ENCODE measurements at places on chromosomes 7 and 10.

- no peak for DNase-seq
These were observed 70.2 kb upstream of the CCDC71L start for GRCh38 chr7:106731187-106731586.

GRCh38 chr10:88979153-88979562 is 11.4 kb upstream of the FAS start:
- DNase-seq = peak; percentile 63

GRCh38 chr7:26860361-26860760 is 4.0 kb downstream of the SKAP2 start:
- DNase-seq = no peak

- no peak for DNase-seq
These were observed 18.6 kb downstream of the PPP1R3C start for GRCh38 chr10:91614225-91614624.

DNA sequence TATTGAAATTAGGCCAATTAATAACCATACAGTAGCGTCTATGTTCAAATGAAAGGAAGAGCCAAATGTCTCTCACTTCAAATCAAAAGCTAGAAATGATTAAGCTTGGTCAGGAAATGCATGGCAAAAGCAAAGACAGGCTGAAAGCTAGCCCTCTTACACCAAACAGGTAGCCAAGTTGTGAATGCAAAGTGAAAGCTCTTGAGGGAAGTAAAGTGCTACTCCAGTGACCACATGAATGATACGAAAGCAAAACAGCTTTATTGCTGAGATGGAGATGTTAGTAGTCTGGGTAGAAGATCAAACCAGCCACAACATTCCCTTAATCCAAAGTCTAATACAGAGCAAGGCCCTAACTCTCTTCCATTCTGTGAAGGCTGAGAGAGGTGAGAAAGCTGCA is 123.8 kb downstream of the TEX36 start:
- no peak for DNase-seq

- DNase-seq = peak; percentile 90
These were observed 7.8 kb upstream of the TRIM56 start for GRCh38 chr7:101077303-101078086.

- no peak for DNase-seq
These were observed 31.2 kb downstream of the JCAD start for GRCh38 chr10:30028006-30028737.

DNA sequence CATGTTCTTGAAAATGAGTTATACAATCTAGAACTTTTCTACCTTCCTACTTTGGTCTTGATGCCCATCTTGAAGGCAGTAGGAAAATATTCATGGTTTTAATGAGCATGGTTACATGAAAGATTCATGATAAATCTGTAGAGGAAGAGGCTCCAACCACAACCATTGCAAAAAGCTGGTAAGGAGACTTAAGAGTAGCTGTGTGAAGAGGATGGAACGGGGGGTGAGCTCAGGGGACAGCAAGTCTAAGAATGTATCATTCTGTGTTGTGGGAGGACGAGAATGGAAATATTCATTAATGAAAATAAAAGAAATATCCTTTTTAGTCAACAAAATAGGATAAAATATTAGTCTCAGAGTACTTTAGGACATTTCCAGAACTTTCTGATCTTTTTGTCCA is 81.1 kb downstream of the BMPER start:
- DNase-seq = no peak
